Right cardiac atrium (tissue), 5 donors: ENCODE measurements at places on chromosomes 11 and 22. TPM values are rescaled to one million over a fixed set of nuclear protein-coding genes. Genes with fewer than 3 reads are reported as not detected.

DNA sequence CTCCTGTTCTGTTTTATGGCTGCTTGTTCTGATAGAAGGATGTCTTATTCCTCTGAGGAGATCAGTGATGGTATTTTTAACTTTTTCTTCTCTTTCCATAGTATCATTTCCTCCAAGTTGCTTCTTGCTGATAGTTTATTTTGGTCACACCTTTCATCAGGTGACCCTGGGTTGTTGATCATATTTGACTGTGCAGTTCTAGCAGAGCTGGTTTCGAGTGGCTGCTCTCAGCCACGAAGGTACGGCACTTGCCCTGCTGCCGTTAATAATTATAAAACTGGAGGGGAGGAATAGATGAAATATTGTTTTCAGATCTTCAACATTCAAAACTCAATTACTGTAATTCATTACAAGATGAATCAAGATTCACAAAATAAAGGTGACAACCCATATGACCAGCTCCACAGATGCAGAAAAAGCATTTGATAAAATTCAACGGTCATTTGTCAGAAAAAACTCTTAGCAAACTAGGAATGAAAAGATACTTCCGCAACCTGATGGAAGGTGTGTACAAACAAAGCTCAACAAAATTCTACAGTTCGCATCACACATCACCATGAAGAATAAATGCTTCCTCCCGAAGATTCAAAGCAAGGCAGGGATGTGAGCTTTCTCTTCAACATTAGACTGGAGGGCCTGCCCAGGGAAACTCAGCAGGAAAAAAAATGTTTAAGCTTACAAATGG, 59.2 kb upstream of the RTL6 start:
- no peak for DNase-seq

GRCh38 chr22:17779286-17780115, 5.2 kb upstream of the BID start:
- DNase-seq: peak; percentile 44

The APOA4 gene
- total RNA-seq: not detected

DNA sequence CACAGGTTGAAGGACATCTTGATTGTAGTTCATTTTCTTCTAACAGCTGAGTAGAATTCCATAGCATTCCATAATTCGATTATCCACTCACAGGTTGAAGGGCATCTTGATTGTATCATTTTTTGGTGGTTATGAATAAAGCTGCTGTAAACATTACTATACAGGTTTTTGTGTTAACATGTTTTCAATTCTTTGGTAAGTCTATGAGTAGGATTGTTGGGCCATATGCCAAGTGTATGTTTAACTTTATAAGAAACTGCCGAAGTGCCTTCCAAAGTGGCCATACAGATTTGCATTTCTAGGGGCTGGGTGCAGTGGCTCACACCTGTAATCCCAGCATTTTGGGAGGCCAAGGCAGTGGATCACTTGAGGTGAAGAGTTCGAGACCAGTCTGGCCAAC, 44.6 kb downstream of the ANKRD42 start:
- no peak for DNase-seq

- no peak for DNase-seq
These were observed 75.7 kb downstream of the RELT start for GRCh38 chr11:73451896-73452295.

DNA sequence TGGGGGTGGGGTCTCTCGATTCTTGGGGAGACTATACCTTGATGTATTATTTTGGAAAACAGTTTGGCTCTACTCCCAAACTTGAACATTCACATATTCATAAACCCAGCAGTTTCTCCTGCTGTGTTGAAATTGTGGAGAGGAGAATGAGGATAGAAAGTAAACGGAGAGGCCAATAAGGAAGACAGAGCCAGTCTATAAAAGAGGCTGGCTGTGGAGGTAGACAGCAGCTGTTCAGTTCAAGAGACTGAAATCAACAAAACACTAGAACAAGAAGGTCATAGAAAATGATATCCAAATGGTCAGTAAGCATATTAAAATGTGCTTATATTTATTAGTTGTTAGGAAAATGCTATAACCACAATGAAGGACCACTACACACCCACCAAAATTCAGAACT, 1.9 kb upstream of the MOGAT2 start:
- no peak for DNase-seq

DNA sequence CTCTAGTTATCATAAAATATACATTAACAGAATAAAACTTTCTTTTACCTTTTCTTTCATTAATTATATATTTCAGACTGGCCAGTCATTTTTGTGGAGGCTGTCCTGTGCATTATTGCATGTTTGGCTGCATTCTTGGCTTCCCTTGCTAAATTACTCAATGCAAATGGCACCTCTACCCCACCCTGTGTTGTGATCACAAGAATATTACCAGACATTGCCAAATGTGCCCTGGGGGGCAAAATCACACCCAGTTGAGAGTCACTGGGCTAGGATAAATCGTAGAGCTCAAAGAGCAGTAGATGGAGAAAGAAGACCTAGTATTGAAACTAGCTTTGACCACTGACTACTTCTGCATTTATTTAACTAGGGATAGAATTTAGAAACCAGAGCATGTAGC, 1257.8 kb upstream of the TENM4 start:
- DNase-seq: no peak

DNA sequence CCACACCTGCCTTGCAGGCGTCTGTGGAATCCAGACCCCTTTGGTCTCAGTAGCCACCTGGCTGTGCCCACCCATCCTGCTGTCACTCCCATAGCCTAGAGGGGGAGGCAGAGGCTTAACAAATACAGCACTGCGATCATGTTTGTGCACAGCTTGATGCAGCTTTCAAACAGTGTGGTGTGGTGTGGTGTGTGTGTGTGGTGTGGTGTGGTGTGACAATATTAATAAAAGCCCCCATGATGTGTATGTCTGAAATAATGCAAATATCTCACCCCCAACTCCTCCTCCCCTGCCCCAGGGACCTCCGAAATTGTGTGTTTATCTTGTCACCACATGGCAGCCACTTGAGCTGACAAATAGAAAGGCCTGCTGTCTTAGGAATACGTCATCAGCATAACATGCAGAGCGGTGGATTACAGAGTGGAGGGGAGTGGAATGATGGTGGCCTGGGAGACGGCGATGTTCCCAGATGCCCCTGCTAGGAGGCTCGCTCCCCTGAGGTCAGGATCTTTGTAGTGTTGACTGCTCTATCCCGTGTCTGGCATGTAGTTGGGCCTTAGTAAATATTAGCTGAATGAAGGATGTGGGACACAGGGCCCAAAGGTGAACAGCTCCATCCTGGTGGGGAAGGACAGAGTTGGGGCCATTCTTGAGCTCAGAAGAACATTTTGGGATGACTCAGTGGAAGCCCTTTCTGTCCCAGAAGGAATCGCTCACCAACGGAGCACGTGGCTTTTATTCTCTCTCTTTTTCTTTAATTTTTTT, 2.8 kb downstream of the PDXP start:
- DNase-seq: no peak

DNA sequence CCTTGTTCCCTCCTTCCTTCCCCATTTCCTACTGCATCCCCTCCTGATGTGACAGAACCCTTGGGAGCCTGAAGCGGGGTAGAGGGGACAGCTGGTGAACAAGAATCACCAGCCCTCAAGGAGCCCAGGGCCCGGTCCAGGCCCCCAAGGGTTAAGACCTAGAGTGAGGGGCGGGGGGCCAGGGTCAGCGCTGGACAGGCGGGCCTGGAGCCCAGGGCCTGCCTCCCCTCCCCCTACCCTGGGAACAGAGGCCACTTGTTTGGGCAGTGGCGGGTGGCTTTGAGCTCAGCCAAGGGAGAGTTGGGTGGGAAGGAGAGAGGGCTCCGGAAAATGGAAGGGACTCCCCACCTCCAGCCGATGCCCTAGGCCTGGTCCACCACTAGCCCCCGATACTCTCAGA, 2.1 kb downstream of the ARAP1 start:
- no peak for DNase-seq

DNA sequence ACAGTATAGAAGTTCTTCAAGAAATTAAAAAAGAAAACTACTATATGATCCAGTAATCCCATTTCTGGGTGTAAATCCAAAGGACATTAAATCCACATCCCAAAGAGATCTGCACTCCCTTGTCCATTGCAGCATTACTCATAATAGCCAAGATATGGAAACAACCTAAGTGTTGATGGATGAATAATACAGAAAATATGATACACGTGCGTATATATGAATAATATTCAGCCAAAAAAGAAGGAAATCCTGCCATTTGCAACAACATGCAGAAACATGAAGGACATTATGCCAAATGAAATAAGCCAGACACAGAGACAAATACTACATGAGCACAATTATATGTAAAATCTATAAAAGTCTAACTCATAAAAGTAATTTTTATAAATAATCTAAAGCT, 306.3 kb upstream of the ANO3 start:
- no peak for DNase-seq

DNA sequence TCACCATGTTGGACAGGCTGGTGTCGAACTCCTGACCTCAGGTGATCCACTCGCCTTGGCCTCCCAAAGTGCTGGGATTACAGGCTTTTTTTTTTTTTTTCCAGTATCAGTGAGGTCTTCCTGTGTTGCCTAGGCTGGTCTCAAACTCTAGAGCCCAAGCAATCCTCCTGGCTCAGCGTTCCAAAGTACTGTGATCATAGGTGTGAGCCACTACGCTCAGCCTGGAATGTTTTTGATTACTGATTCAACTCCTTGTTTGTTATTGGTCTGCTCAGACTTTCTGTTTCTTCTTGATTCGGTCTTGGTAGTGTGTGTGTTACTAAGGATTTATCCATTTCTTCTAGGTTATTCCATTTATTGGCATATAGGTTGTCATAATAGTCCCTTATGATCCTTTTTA, 31.3 kb downstream of the NAGA start:
- DNase-seq: no peak
